Naive thymus-derived CD8-positive, alpha-beta T cell (primary cell): ENCODE measurements at places on chromosomes 1 and 21. TPM values are rescaled to one million over a fixed set of nuclear protein-coding genes. Genes with fewer than 3 reads are reported as not detected.

Gene PEX14
- total RNA-seq: 23.7 TPM

Gene PLCH2
- 16.4 TPM for total RNA-seq

- no peak for DNase-seq
These were observed 157.9 kb downstream of the CASZ1 start for GRCh38 chr1:10638559-10639005.

- no peak for DNase-seq
These were observed 5.3 kb upstream of the AMIGO1 start for GRCh38 chr1:109514846-109515245.

GRCh38 chr1:103333141-103333540 is 192.4 kb upstream of the RNPC3 start:
- no peak for DNase-seq
